ENCODE measurements at places on chromosomes 6 and 20.

GRCh38 chr6:147238164-147238563 lies 33.9 kb downstream of the STXBP5 start:
- no peak for DNase-seq

GRCh38 chr6:3744901-3745470 lies 6.5 kb downstream of the PXDC1 start:
- no peak for DNase-seq

GRCh38 chr20:56362833-56363413 lies 4.1 kb downstream of the FAM210B start:
- no peak for DNase-seq

- no peak for DNase-seq
Measured at GRCh38 chr20:49136817-49137571, 51.1 kb downstream of the STAU1 start.

GRCh38 chr20:39067526-39068216 lies 105.5 kb downstream of the DHX35 start:
- no peak for DNase-seq

GRCh38 chr6:117169781-117170281 lies 95.5 kb upstream of the VGLL2 start:
- DNase-seq, result no peak

All from vagina (tissue), 2 donors.